Activated T-cell treated with anti-CD3 and anti-CD28 coated beads, Interleukin-2, amount 50 U/mL, for 24 hours (primary cell): ENCODE measurements at places on chromosomes 1 and 21.

DNA sequence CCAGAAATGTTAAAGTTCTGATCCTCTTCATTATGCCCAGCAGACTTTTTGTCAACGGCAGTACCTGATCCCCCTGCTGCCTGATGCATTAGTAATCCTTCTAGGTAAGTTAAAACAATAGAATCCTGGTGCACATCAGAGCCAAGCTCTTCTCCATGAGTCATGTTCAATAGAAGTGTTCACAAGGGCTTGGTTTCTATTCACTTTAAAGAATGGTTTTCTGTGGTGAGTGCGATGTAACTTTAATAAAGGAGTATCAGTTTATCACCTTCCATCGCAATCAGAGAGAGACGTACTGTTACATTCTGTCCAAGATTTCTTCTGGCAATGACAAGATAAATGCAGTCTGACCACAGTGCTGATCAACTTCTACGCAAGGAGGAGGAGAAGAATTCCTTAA lies 96.8 kb downstream of the NRIP1 start:
- DNase-seq = no peak

DNA sequence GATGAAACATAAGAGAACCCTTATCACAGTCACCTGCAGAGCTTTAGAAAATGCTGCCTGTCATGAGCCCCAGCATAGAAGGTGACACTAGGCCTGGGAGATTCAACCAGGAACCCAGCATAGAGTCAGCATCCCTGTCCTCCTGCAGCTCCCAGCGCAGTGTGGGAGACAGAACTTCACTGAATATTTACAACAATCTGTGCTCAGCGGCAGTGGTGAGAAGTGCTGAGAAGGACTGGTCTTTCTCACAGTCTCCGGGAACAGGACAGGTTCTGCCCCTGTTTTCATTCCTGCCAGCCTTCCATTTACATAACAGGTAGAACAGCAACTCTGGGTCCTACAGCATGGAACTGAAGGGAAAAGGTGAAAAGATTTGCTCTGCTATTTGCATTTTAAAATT lies 83.5 kb upstream of the GADD45A start:
- no peak for DNase-seq

DNA sequence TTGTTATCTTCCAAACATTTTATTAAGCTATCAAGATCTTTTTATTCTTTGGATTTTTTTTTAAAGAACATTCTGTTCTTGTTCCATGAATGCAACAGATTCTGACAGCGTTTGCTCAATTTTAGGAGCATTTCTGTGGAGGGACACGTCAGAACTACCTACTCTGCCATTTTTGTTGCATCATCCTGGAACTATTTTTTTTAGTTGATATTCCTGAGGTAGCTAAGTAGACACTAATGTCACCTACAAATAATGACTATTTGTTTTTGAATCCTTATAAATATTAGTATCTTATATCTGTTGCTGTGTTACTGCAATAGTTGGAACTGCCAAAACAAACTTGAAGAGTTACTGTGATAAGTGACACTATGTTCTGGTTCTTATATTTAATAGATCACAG lies 57.2 kb downstream of the DNAI4 start:
- no peak for DNase-seq

GRCh38 chr1:190119683-190120082 lies 358.0 kb downstream of the BRINP3 start:
- no peak for DNase-seq

DNA sequence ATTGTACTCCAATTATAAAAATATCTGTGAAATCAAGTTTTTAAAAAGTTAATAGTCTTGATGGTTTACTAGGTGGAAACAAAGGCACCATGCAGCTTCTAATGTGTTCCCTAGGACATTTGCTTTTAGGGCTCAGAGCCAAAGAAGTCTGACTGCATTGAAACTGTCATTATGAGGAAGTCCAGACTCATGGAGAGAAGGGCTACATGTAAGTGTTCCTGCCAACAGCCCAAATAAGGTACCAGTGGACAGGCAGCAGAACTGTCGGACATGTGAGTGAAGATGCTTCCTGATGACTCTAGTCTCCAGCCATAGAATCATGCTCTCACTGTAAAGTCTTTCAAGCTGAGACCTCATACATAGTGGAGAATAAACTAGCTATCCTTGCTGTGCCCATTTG lies 287.6 kb downstream of the AKT3 start:
- no peak for DNase-seq

GRCh38 chr1:99737016-99737415 lies 29.4 kb downstream of the FRRS1 start:
- DNase-seq = no peak

DNA sequence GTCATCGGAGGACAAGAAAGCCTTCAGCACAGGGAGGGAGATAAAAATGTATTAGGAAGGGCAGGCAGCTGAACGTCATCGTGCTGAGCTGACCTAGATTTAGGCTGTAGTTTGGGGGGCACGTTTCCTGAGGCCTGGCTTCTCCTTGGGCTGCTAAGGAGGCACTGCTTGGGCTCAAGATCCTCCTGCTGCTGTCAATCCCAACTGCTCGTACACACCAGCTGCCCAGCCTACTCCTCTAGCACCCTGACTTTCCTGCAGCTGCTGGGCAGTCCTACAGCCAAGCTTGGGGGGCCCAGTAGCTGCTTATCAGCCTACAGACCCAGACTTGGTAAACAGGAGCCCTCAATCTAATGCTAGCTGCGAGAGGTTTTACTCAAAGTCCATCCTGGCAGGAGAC lies 6.2 kb downstream of the TMEM35B start:
- DNase-seq = no peak

DNA sequence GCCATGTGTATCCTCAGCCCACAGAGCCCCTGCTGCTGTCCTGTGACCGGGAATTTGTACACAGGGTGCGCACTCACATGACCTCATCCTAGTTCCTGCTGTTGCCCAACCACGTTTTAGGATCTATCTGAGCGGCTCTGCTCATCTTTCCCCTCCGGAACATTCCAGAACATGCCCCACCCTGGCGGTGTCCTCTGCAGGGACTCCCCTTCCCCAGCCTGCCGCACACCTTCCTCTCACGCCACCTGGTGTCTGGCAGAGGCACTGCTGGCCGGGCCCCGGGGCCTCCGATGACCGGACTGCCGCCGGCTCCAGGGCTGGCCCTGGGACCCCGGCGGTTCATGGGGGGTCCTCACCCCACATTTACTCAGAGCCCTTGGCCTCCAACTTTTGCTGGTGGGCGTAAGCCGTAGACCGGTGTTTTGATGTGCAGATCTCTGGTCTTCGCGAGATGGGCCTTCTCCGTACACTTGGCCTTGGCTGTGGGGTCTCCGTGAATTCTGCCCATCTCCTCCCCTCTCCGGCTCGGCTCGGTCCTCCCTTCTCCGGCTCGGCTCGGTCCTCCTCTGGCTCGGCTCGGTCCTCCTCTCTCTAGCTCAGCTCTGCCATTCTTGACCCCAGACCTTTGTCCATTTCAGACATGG lies 29.5 kb downstream of the ARHGEF16 start:
- peak; percentile 64 for DNase-seq

DNA sequence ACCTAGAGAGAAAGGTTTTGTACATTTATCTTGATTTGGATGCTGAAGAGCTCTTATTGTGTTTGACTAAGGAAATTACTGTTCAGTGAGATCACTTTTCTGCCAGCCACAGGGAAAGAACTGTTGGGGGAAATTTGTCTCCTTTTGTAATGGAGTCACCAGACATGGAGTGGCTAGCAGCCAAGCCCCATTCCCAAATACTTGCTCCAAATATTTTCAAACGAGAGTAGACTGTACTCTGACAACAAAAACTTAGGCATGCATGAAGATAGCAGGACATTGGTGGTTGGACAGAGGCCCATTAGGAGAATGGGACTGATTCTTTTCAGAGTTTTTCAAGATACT lies 21.1 kb downstream of the IPO9 start:
- no peak for DNase-seq

DNA sequence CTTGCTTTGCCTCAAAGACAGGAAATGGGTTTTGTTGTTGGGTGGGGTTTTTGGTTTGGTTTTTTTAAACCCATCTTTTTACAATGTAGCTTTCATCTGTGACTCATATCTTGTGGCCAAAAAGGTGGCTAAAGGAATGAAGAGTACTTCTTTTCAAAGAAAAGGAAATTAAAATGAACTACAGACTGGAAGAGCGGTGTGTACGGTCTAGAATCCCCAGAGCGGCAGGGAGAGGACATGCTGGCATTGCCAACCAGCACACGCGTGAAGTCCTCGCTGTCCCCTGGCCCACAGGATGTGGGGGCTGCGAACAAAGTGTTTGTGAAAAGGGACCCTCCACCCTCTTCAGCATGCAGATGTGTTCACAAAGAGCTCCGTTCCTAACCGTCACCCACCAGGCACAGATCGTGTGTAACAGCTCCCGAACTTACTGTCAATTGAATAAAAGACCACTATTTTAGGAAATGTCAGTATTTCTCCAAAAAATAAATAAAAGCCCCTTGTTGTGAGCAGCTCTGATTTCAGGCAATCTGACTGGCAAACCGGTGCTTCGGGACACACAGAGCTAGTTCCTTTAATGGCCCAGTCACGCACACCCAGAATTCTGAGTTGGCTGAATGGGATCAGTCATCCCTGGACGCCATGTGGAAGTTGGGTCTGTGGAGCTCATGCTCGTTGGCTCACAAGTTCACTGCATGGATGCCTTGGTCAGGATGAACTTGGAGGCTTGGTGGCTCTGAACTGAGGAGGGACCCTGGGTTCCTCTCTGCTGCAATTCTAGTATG lies 602.9 kb downstream of the NPHP4 start:
- no peak for DNase-seq

GRCh38 chr1:1300352-1300739 lies 7.4 kb downstream of the ACAP3 start:
- DNase-seq = no peak

- DNase-seq = no peak
Observed at GRCh38 chr1:180930687-180931086, 18.0 kb downstream of the KIAA1614 start.

DNA sequence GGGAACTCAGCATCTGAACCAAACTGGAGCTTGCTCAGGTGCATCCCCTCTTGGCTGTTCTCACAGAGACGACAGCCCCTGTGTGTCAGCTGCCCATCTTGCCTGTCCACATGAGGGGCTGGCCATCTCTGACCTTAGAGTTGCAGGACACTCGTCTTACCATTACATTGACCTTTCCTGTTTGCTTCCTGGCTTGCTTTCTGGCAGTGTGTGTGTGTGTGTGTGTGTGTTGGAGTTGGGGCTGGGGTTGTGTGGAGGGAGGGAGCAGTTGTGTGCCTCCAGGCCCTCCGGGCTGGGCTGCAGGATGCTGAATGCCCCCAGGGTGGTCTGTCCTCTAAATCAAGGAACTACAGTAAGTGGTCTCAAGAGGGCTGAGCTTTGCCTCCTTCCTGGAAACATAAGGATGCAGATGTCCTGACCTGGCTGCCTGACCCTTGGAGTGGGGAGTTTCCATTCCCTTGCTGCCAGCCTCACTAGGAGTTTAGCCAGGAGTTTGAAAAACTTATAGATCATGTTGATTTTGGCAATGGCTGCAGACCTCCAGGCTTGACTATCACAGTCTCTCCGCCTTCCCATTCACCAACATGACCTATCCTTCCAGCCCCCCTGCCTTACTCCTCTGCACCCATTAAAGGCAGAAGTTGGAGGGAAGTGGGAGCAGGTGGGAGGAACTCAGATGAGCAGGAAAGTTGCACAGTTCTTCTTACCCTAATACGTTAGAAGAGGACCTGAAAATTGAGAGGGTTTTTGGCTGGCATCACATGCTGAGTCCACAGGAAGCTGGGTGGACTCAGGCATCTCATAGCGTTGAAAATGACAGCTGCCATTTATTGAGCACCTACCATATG lies 19.0 kb downstream of the RASSF5 start:
- DNase-seq = no peak
